ENCODE measurements at places on chromosomes 5 and 9. TPM values are rescaled to one million over a fixed set of nuclear protein-coding genes. Genes with fewer than 3 reads are reported as not detected.

The NRARP gene
- polyA plus RNA-seq = 20.4 TPM

GRCh38 chr5:175489693-175490443 is 11.5 kb downstream of the SFXN1 start:
- DNase-seq = no peak

DNA sequence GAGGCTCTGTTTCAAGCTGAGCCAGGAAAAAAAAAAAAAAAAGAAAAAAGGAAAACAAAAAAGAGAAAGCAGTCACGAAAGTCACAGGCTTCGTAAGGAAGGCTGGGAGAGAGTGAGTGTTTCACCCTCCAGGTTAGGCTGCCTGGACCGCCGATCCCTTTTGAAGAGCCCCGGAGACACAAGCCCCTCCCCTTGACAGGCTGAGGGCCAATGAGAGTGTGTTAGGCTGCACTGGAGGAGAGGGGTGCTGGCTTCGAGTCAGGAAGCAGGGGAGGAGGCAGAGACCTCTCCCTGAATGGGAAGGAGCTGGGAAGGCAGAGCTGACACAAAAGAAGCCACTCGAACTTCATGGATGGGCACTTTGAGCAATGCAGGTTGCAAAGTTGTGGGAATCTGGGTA is at the start of gene NMUR2:
Gene NMUR2 (minus strand): TSS at position 135 of the 400 bp plus-strand sequence. CDS start 166 bp downstream, outside the sequence.
- DNase-seq = no peak

The NOXA1 gene
- 15.0 TPM for polyA plus RNA-seq

GRCh38 chr9:93659837-93660177 is 83.4 kb downstream of the PHF2 start:
- peak; percentile 51 for DNase-seq

The SRD5A1 gene
- polyA plus RNA-seq = 9.5 TPM

DNA sequence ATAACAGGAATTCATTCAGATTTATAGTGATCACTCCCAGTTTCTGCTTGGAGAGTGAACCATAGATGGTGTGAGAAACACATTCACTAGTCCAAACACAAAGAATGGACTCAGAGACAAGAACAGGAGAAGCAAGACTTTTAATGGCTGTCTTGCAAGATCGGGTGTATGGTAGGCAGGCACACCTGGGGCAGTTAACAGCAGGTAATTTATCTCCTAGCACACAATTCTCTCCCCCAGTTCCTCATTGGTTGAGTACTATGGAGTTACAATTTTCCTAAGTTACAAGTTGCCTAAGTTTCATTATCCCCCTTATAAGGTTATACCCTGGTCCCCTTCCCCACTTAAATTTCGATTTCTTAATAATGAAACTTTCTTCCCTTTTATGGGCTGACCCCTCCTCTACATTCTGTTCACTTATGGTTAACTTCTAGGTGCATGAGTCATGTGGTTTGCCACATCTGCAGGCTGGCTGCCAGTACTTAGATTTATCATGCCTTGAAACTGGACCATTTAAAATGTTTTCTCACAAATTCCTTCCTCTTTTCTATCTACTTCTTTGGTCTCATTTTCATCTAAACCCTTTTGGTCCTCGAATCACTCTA is 623.3 kb downstream of the HINT1 start:
- no peak for DNase-seq

- DNase-seq = peak; percentile 84
Measured at GRCh38 chr9:16627967-16628366, 242.5 kb downstream of the BNC2 start.

DNA sequence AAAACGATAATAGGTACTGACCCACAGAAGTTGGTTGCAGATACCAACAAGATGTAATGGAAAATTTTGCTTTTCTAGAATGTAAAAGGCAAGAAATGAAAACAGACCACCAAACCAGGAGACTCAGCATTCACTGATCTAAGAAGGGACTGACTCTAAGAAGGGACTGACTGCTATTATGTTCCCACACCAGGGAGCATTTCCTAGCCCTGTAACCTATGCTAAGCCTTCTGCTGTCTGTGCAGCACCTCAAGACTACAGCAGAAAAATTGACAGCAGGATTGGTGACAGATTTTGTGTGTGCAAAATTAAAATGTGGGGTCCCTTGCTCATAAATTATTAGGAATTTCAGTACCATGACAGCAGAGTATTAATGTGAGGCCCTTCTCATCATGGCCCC is 154.8 kb downstream of the GABRB2 start:
- no peak for DNase-seq

DNA sequence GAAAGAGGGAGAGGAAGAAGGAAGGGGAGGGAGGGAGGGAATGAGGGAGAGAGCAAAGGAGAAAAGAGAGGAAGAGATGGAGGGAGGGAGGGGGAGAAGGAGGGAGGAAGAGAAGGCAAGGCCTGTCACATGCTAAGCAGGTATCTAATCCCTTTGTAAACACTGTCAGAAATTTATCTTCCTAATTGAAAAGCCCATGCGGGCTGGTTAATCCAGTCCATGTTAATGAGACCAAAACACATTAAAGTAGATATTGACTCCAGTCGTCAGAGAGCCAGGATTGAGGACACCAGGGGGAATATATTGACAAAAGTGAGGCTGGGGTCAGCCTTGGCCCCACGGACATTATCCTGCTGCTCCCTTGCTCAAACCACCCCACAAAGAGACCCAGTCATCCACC is 37.4 kb upstream of the ALDH1B1 start:
- DNase-seq = no peak

- no peak for DNase-seq
Measured at GRCh38 chr5:9282211-9282610, 263.7 kb downstream of the SEMA5A start.

- DNase-seq = no peak
Measured at GRCh38 chr9:129832982-129833381, 2.1 kb downstream of the C9orf78 start.

GRCh38 chr9:114214181-114214580 is 58.8 kb downstream of the COL27A1 start:
- DNase-seq = no peak

DNA sequence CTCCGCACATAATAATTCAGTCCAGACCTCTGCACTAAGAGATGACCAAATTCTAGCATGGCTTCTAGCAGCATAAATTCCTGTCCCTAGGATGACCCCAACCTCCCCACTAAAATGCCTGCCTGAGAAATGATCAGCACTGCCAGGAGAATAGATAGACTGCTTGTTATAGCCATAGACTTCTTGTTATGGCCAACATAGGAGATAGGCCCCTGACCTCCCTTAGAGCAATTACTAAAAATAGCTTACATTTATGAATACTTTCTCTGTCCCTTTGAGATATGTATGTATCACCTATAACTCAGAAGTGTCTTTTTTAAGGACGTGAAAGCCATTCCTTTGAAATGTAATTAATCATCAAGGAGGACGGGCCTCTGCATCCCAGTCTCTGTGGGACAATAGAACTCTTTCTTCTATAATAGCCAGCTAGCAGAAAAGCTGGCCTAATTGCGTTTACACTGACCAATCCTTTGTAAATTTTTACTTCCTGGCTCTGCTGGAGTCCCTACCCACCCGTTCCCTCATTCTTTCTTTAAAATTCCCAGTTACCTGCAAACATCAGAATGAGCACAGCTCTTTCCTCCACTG is 1002.7 kb downstream of the CDH18 start:
- DNase-seq = no peak

- DNase-seq = no peak
Measured at GRCh38 chr9:17472126-17472525, 106.7 kb upstream of the SH3GL2 start.

GRCh38 chr5:174817610-174818009 is 93.2 kb downstream of the MSX2 start:
- no peak for DNase-seq

The CAMK4 gene
- 0.23 TPM for polyA plus RNA-seq

DNA sequence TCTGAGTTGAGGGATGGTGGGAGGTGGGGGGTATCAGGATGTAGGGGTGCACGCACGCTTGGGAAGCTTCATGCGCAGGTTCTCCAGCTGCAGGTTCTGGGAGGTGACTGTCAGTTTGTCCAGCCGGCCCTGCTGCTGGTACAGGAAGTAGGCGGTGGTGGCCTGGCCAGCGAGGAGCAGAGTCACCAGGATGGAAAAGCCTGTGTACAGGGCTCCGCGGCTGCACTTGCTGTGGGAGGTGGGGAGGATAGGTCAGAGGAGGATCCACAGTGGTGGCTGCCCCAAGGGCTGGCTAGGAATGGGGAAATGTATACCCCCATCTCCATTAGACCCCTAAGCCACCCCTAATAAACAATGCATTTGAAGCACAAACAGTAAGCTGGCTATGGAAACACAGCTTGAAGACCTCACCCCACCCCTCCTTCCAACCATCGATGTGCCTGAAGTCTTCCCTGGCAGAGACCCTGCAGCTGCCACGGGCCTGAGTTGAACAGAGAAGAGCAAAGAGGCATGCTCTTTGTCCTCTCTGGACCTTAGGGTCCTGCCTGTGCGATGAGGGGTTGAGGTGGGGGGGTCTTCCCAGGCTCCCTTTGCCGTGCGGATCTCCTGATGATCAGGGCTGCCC is 5.5 kb downstream of the CD74 start:
- DNase-seq = no peak

The ATP10B gene
- polyA plus RNA-seq = 6.5 TPM

DNA sequence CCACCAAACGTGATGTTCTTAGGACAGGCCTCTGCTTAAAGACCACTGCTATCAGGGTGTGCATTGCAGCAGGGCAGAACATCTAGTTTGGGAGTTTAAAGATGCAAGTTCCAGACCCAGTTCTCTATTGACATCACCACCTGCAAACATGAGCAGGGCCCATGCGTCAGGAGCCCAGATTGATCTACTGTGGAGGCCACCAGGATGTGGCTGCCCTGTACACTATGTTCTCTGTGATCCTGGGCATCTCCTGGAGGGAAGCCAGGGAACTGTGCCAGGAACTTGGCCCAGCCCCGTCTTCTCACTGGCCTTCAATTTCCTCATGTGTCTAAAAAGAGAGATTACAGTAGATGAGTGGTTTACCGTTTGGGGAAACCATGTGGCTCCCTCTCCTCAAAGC is 87.1 kb downstream of the PDE6A start:
- DNase-seq = peak; percentile 95

DNA sequence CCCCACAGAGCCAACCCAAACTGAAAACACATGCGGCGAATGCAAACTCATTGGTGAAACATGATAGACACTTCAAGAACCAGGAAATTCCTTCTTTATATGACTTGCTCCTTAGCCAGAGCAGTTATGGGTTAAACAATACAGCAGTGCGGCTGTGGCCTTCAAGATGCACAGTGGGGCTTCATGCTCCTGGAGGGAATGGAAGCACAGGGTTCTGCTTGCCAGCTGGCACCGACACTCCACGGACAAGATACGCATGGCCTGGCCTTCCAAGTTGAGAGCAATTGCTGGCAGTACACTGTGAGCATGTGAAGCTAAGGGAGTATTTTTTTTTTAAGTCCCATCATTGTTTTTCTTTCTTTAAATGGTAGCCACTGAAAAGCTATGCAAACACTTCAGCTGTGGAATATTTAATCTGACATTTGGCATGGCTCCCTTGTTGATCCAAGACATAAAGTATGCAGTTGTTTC is 451.6 kb upstream of the CD180 start:
- peak; percentile 98 for DNase-seq

GRCh38 chr5:170270293-170271069 is 27.1 kb downstream of the LCP2 start:
- no peak for DNase-seq

GRCh38 chr5:1330847-1331831 is 13.8 kb downstream of the CLPTM1L start:
- DNase-seq = peak; percentile 50

The SLC23A1 gene
- polyA plus RNA-seq = 1.7 TPM

DNA sequence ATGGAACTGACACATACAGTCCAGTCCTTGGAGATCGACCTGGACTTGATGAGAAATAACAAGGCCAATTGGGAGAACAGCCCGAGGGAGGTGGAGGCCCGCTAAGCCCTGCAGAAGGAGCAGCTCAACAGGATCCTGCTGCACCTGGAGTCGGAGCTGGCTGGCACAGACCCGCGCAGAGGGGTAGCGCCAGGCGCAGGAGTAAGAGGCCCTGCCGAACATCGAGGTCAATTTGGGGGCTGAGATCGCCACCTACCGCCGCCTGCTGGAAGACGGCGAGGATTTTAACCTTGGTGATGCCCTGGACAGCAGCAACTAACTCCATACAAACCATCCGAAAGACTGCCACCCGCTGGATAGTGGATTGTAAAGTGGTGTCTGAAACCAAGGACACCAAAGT is 1610.1 kb upstream of the ACO1 start:
- no peak for DNase-seq

DNA sequence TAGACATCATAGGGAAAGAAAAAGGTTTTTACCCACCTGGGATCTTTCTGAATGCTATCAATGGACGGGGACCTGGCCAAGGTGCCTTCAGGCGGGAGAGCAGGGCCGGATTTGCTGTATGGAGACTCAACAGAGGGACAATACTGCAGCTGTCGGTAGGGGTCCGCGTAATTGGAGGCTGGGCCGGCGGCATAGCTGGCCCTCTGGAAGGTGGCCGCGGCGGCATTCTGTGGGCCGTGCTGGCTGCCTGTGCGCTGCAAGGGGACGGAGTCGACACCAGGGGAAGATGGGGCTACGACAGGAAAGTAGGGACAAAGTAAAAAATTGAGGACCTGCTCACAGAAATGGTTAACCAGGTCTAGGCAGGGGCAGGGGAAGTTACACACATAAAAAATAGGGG is 557.9 kb downstream of the CTNND2 start:
- DNase-seq = no peak

The OBP2B gene
- polyA plus RNA-seq = not detected

DNA sequence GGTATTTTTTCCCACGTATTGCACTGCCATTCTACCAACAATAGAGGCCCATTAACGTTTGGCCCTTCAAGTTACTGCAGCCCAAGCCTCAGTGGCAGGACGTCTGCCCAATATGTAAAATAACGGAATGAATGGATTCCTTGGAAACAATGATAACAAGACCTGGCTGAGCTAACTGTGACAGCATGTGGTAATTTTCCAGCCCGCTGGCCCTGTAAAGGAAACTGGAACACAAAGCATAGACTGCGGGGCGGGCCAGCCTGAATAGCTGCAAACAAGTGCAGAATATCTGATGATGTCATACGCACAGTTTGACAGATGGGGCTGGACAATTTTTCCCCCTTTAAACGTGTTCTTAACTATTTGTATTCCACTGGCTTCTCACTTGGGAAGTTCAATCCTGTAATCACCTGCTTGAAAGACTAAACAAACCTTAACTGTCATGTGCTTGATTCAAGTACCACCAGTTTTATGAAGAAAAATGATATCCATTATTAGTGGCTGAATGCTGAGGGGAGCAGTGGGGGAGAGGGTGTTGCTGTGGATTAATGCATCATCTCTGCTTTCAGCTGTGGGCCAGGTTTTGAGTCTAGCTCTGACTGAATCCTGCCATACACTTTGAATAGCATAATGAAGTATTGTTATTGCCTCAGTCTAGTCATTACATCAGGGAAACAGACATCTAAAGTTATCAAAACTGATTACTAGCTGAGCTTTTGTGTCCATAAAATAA is 323.9 kb downstream of the TMEM161B start:
- DNase-seq = peak; percentile 66

- DNase-seq = no peak
Measured at GRCh38 chr5:175305251-175305650, 138.7 kb downstream of the DRD1 start.

GRCh38 chr5:72452515-72453245 is 54.5 kb downstream of the ZNF366 start:
- peak; percentile 90 for DNase-seq

GRCh38 chr9:131288217-131288616 is 1.3 kb upstream of the PLPP7 start:
- DNase-seq = no peak

The FGF18 gene
- 0.36 TPM for polyA plus RNA-seq

The NIM1K gene
- polyA plus RNA-seq = 0.42 TPM

GRCh38 chr9:72129271-72130156 is 19.7 kb upstream of the GDA start:
- DNase-seq = no peak

The ZNF483 gene
- polyA plus RNA-seq = not detected

GRCh38 chr9:122058051-122058450 is 35.1 kb downstream of the TTLL11 start:
- DNase-seq = no peak

All from sigmoid colon (tissue), 7 donors.